Vagina (tissue), 2 donors: ENCODE measurements at places on chromosomes 13 and 19.

- DNase-seq: no peak
These were observed 695 bp downstream of the TICAM1 start for GRCh38 chr19:4830768-4831265.

DNA sequence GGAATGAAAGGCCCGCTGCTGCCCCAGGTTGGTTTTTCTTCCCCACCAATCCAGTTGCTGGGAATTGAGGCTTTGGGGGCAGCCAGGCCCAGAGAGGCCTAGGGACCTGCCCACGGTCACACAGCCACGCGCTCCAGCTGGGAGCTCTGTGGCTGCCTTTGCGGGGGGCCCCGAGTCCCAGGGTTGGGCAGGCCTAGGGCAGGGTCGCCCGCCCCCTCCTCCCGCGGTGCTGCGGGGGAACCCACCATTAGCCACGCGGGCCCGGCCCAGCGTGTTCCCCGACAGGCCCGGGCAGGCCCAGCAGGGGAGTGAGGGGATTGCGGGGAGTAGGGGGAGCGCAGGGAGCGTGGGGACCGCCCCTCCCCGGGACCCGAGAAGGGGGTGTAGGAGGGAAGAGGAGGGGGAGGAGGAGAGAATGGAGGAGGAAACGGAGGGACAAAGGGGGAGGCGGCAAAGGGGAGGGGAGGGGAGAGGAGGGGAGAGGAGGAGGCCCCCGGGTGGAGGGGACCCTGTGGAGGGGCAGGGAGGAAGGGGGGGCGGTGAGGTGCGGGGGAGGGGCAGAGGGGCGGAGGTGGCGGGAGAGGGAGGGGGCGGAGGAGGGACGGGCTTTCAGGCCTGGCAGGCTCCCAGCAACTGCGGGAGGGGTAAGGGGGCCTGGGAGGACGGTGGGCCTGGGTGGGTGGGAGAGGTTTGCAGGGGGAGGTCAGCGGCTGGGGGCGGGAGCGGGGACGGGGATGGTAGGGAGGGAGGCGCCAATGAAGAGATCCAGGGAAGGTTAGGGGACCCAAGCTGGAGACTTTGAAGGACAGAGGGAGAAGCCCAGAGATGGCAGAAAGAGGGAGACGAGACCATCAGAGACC lies 12.9 kb upstream of the TLE2 start:
- DNase-seq: no peak

GRCh38 chr19:4359627-4360000 lies 16.3 kb downstream of the MPND start:
- DNase-seq: no peak

- no peak for DNase-seq
These were observed 210.8 kb downstream of the DCT start for GRCh38 chr13:94268661-94269060.

DNA sequence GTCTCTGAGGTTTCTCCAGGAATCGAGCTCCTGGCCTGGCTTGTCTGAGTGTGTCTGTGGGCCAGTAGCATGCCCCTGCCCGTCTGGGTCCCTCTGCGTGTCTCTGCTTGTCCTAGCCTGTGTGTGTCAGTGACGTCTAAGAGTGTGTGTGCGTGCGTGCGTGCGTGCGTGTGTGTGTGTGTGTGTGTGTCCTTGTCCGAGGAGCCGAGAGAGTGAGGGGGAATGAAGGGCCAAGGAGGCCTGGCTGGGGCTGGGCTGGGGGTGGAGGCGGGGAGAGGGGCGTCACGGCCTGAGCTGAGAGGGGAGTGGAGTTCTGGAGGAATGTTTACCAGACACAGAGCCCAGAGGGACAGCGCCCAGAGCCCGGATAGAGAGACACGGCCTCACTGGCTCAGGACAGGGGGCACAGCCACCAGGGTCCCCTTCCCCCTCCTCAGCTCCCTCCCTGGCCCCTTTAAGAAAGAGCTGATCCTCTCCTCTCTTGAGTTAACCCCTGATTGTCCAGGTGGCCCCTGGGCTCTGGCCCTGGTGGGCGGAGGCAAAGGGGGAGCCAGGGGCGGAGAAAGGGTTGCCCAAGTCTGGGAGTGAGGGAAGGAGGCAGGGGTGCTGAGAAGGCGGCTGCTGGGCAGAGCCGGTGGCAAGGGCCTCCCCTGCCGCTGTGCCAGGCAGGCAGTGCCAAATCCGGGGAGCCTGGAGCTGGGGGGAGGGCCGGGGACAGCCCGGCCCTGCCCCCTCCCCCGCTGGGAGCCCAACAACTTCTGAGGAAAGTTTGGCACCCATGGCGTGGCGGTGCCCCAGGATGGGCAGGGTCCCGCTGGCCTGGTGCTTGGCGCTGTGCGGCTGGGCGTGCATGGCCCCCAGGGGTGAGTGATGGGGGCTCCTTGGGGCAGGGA lies at the start of gene AXL:
Gene AXL (plus strand): TSS at position 609 of the 893 bp plus-strand sequence. CDS start 170 bp downstream, at position 779.
- DNase-seq: peak; percentile 96

DNA sequence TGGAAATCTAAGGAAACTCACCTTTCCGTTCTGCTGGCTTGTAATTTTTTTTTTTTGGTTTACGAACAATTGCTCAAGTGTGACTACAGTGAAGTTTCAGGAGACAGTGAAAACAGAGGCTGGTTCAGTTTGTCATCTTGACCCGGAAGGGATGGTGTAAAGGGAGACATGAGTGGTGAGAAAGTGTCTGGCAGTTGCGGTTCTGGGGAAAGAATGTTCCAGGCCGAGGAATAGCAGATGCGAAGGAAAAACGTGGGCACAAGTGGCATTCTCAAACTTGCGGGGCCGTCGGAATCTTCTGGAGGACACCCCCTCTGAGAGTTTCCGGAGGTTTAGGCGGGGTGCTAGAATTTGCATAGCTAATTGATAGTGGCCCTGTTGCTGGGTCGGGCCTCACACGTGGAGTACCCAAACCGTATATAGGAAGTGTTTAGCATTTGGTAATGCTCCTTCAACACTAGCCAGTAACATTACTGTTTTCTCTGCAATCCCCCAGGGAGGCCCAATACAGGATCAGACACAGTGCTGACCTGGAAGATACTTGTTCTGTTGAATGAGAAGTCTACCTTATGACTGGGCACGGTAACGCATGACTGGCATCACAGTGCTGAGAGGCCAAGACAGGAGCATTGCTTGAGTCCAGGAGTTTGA lies 2.8 kb upstream of the TNFSF9 start:
- DNase-seq: no peak

GRCh38 chr13:78657699-78658629 lies 991 bp downstream of the OBI1 start:
- DNase-seq: no peak

GRCh38 chr13:109684824-109685202 lies 101.6 kb downstream of the IRS2 start:
- no peak for DNase-seq

GRCh38 chr19:47135156-47135555 lies 4.5 kb downstream of the SAE1 start:
- no peak for DNase-seq

GRCh38 chr13:80841414-80841813 lies 500.5 kb upstream of the SPRY2 start:
- no peak for DNase-seq

- no peak for DNase-seq
These were observed 1.7 kb downstream of the ATP13A1 start for GRCh38 chr19:19661675-19662251.

- DNase-seq: no peak
These were observed 711 bp upstream of the MIPEP start for GRCh38 chr13:23889615-23890607.

- DNase-seq: no peak
These were observed 628.9 kb downstream of the DIAPH3 start for GRCh38 chr13:59534806-59535205.

- no peak for DNase-seq
These were observed 2.6 kb downstream of the HMG20B start for GRCh38 chr19:3575260-3575741.

- DNase-seq: no peak
These were observed 82.8 kb upstream of the ARGLU1 start for GRCh38 chr13:106650690-106651205.
